Memory B cell (primary cell): ENCODE measurements at places on chromosomes 7 and 10.

DNA sequence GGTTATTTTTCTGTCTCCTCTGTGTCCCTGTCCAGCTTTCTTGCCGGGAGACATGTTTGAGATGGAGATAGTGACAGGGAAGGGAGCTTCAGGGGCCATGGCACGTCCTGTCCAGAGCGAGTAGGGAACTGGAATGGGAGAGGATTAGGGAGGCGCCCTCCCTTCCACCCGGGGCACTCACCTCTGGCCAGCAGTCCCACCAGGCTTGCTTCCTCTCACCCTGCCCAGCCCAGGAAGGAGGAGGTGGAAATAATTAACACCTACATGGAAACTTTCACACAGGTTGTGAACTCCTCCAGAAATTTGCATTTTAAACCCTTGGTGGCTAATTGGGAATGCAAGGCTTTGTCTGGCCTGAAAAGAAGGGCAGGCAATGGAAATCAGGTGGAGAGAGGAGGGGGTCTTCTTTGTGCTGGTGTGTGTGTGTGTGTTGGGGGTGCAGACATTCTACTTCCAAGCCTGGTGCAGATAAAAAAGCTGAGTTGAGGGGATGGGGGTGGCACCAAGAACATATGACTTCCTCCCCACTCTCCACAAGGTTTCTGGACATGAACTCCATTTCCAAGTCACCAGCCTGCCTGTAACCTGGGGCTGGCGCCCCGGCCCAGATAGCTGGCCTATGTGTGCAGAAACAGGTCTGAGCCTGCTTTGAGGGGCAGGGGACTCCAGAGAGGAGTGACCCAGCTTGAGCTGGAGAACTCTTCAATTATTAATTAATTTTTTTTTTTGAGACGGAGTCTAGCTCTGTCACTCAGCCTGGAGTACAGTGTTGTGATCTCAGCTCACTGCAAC lies 199.4 kb downstream of the CYP26A1 start:
- DNase-seq, result no peak

DNA sequence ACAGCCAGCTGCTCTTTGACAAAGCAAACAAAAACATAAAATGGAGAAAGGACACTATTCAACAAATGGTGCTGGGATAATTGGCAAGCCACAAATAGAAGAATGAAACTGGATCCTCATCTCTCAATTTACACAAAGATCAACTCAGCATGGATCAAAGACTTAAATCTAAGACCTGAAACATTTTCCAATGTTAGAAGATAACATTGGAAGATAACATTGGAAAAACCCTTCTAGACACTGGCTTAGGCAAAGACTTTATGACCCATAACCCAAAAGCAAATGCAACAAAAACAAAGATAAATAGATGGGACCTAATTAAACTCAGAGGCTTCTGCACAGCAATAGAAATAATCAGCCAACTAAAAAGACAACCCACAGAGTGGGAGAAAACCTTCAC lies 425.7 kb upstream of the SEMA3D start:
- no peak for DNase-seq

DNA sequence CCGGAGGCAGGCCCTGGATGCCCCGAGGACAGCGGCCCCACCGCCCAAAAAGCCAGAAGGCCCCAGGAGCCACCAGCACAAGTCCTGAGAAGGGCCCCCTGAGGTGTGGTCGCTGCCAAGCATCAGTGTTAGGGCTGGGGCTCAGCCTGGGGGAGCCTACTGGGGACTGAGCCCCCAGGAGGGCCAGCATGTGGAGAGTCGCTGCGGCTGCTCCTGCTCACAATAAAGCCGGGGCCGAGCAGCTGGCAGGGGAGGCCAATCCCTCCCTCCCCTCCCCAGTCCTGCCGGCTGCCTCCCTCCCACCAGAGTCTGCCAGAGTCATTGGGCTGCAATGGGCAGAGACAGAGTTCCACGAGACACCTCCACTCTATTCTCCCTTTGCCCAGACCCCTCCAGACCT lies 3.1 kb upstream of the ASIC3 start:
- DNase-seq, result no peak

DNA sequence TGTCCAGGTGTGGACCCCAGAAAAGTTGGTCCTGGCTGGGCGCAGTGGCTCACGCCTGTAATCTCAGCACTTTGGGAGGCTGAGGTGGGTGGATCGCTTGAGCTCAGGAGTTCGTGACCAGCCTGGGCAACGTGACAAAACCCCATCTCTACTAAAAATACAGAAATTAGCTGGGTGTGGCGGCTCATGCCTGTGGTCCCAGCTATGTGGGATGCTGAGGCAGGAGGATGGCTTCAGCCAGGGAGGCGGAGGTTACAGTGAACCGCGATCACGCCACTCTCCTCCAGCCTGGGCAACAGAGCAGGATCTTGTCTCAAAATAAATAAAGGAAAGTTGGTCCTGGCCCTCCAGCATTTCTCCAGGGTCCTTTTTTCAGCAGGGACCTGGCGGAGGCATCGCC lies 1.4 kb downstream of the NUDT1 start:
- no peak for DNase-seq

DNA sequence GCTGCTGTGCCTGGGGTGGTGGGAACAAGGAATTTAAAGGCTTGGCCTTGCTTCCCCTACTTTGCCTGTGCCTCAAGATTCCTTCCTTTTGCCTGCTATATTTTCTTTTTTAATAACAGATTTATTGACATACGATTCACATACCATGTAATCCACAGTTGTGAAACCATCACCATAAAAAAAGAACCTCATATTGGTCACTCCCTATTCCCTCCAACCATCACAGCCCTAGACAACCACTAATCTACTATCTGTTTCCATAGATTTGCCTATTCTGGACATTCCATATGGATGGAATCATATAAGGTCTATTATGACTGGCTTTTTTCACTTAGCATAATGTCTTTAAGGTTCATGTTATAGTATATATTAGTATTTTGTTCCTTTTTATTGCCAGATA lies 59.3 kb upstream of the TRIM8 start:
- DNase-seq, result no peak

DNA sequence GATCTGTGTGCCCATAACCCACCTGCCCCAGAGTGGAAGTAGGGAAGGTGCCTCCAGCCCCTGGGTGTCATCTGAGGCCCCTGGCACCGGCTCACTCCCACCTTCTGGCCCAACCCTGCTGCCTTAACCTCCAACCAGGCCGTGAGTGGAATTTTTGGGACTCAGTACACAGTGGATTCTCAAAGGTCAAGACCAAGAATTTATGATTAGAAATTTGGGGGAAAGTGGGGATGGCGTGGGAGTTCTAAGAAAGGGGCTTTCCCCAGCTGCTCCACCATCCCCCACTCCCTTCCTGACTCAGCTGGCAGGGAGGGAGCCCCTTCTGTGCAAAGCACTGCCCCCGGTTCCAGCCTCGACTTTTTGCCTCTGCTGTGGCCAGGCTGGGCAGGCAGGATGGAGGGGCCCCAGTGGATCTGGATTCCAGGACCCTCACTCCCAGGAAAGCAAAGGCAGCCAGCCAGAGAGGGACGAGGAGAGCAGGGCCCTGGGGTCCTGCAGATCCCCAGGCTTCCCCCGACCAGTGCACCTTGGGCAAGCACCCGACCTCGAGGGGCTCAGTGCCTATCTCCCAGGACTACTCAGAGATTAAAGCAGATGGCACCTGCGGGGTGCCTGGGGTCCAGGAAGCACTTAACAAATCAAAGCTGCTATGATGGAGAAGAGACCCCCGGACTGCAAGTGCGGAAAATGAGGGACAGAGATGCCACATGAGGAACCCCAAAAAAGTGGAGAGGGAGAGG lies 12.8 kb downstream of the SPOCK2 start:
- no peak for DNase-seq

DNA sequence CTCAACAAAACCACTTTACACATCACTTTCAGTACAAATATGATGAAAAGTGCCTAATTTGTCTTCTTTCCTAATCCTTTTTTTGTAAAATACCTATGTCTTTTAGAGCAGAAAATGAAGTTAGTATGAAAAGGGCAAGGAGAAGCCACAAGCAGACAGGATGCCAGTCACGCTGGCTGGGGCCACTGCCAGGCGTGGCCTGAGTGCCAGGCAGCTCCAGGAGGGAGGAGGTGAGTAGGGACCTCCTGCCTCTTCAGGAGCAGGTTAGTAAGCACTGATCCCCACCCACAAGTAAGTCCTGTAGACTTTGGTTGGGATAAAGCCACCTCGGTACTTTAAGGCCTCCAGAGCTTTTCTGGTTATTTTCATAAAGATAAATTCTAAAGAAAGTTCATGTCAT lies 432.0 kb downstream of the GRID1 start:
- no peak for DNase-seq

GRCh38 chr7:47248797-47249196 lies 333.1 kb downstream of the TNS3 start:
- no peak for DNase-seq

GRCh38 chr7:150435047-150435389 lies 15.4 kb upstream of the GIMAP8 start:
- DNase-seq, result no peak

DNA sequence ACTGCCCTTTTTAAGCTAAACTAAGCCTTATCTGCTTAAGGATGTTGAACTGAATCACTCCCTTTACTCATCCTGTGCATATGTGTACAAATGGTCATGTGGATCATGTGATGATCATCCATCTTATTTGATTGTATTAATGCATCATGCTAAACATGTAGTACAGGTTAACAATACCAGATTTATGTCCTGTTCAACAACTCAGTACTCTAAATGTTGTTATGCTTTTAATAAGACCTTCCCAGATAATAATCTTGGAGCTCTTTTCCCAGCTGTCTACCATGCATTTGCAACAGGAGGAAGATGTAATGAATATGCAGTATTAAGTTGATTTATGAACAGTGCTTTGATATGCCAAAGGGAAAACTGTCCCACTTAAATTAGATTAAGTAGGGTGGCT lies 318.0 kb downstream of the BICC1 start:
- no peak for DNase-seq

DNA sequence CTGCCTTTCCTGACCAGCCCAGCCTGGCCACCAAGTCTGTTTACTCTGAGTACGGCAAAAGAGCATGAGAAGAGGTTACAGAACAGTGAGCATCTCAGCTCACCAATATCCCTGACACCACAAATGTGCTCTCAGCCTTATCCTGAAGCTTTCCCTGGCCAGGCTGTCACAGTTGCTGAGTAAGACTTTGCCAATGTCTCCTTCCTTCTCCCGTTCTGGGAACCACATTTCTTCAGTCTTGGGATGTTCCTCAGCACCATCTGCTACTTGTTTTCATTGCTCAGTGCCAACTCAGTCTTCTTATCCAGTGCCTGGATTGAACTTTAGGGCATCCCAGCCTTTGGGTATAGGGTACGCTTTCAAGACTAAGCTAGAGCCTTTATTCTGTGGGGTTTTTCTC lies 7.1 kb upstream of the KCNIP2 start:
- DNase-seq, result no peak

- DNase-seq, result no peak
Measured at GRCh38 chr7:117972606-117973005, 99.4 kb upstream of the CTTNBP2 start.

DNA sequence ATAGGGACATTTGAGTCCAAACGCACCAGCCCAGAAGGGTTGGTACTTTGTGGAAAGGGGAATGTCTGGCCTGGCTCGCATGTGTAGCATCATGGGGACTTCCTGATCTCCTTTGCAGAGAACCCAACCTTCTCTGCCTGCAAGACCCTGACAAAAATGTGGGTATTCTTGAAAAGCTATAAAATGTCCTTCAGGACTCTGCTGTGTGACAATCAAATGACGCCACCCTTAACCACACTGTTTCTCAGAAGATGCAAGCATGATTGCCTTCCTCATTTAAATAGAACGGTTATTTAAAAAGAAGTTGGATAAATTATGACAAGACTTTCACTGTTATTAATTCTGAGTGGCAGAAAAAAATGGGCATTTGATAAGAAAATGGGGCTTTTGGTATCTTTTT lies 15.1 kb upstream of the GPR15LG start:
- no peak for DNase-seq

GRCh38 chr7:128170461-128170860 lies 70.6 kb upstream of the LEP start:
- no peak for DNase-seq

DNA sequence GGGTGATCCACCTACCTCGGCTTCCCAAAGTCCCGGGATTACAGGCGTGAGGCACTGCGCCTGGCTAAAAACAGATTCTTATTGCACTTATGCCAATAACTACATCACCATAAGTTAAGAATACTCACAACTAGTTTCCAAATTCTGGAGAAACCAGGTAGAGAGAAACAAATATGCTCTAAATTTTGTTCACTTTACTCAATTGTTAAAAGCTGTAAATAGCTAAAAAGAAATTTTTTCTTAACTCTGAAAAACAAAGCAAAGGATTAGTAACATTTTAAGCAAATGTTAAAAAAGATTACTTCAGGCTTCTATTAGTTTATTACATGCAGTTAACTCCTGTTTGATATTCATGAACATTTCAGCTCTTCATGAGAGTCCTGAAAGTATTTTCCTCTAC lies 28.3 kb upstream of the ZMIZ2 start:
- no peak for DNase-seq

- no peak for DNase-seq
Measured at GRCh38 chr10:89428877-89429276, 14.5 kb downstream of the IFIT5 start.

DNA sequence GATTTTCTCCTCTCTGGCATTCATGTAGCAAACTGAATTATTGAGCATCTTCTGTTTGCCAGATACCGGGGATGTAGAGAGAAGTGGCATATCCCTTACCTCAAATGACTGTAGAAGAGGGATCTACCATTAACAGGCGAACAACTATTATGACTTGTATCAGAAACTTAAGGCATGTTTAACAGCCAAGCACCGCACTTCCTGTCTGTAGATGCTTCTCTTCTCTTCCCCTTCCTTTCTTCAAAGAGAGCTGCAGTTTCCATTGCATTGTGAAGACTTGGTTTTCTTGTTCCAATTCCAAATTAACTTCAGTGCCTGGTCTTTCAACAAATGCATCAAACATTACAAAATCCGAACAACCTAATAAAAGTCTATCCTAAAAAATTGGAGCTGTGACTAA lies 49.3 kb downstream of the LRRC4 start:
- DNase-seq, result no peak

DNA sequence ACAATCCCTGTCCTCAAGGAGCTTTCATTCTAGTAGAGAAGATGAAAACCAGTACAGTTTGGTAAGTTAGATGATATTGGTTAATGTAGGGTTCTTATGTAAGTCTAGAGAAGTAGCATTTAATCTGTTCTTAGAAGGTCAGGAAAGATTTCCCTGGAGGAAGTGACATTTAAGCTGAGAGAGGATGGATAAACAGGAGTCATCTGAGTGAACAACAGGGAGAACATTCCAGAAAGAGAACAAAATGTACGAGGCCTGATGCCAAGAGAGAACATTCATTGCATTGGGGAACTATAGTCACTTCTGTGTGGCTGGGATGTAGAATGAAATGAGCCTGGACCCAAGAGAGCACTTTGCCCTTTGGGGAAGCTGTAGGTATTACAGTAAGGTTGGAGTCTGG lies 88.0 kb downstream of the CFTR start:
- DNase-seq, result no peak
